Hepatocyte (in vitro differentiated cells): ENCODE measurements at places on chromosomes 7 and 10. TPM values are rescaled to one million over a fixed set of nuclear protein-coding genes. Genes with fewer than 3 reads are reported as not detected.
A peak's percentile ranks its signal among the peaks of the same experiment; 100 is the strongest.

IFIT2 gene
- total RNA-seq = 3.9 and 4.6 TPM in 2 replicates

GRCh38 chr7:100396421-100396982 is 23.2 kb downstream of the PILRA start:
- H3K27ac ChIP-seq = no peak overlapping the region
- DNase-seq = no peak
- H3K4me1 ChIP-seq = no peaks in the 10 kb centered on the region
- H3K36me3 ChIP-seq = no peaks in the 10 kb centered on the region

WEE2 gene
- total RNA-seq = 3.6 and 3.7 TPM in 2 replicates

SLC26A3 gene
- total RNA-seq = 14.2 and 18.1 TPM in 2 replicates

GRCh38 chr7:96452146-96452545 is 130.2 kb upstream of the SLC25A13 start:
- H3K36me3 ChIP-seq = no peaks in the 10 kb centered on the region
- H3K4me3 ChIP-seq = no peak overlapping the region
- H3K27ac ChIP-seq = no peak overlapping the region
- DNase-seq = no peak
- H3K4me1 ChIP-seq = no peaks in the 10 kb centered on the region

DNA sequence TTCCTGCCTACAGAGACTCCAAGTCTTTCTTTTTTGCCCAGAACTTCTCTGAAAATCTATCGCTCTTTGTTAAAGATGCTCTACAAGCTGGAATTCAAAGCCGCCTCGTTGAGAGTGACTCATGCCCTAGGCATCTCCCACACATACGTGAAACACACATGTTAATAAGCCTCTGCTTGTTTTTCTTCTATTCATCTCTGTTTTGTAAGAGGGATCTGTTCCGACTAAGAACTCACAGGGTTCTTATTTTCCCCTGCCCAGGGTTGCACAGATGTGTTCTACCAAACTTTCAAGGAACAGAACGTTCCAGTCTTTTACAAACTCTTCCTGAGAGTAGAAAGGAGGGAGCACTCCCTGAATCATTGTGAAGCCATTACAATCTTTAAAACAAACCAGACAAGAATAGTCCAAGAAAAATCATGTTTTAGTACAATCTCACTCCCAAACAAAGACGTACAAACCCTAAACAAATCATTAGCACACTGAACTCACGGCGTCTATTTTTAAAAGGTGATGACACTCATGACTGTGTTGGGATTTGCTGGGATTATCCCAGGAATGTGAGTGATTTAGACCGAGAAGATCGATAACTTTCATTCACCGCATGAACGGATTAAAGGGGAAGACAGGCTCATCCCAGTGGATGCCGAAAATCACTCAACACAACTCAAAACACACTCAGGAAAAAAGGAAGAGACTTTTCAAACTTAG is 55.3 kb upstream of the INPP5A start:
- H3K27ac ChIP-seq = peak overlapping the region; percentile 70
- H3K4me1 ChIP-seq = peaks cover 13% of the 10 kb centered on the region
- no peak overlapping the region for H3K4me3 ChIP-seq
- no peaks in the 10 kb centered on the region for H3K27me3 ChIP-seq

DNA sequence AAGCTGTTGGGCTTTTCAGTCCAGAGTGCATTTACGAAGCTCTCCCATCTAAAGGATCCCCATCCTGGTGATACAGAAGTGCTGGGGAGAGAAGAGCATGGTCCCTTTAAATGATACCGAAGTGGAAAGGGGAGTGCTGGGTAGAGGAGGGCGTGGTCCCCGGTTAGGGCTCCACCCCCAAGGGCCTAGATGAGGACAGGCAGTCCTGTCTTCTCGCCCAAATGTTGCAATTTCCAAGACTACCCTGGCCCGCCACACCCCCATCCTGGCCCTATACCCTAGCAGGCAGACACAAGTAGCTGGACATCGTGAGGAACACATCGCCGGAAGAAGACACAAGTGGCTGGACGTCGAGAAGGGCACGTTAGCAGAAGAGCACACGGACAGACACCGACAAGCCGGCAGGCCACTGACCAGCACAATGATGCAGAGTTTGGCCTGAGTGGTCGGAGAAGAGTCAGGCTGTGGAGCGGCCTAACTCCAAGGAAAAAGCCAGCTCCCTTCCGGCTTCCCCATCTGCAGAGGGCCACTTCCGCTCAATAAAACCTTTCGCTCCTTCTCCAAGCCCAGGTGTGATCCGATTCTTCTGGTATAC is 439.5 kb upstream of the NRP1 start:
- H3K4me3 ChIP-seq = no peak overlapping the region
- peaks cover 11% of the 10 kb centered on the region for H3K4me1 ChIP-seq

DNA sequence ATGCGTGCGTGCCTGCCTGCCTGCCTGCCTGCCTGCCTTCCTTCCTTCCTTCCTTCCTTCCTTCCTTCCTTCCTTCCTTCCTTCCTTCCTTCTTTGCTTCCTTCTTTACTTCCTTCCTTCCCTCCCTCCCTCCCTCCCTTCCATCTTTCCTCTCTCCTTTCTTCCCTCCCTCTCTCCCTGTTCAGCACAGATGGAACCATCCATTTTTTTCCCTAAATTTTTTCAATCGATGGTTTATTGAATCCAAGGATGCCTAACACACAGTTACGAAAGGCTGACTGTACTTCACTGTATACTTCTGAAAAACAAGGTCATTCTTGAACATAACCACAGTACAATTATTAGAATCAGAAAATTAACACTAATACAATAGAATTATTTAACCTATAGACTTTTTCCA is 53.8 kb downstream of the ABCA13 start:
- H3K4me3 ChIP-seq = no peak overlapping the region
- H3K27ac ChIP-seq = no peak overlapping the region
- no peaks in the 10 kb centered on the region for H3K36me3 ChIP-seq
- no peaks in the 10 kb centered on the region for H3K27me3 ChIP-seq
- DNase-seq = no peak
- no peaks in the 10 kb centered on the region for H3K4me1 ChIP-seq

AKR1D1 gene
- 19.4 and 25.4 TPM in 2 replicates for total RNA-seq

SHTN1 gene
- 23.2 and 27.7 TPM in 2 replicates for total RNA-seq

DNA sequence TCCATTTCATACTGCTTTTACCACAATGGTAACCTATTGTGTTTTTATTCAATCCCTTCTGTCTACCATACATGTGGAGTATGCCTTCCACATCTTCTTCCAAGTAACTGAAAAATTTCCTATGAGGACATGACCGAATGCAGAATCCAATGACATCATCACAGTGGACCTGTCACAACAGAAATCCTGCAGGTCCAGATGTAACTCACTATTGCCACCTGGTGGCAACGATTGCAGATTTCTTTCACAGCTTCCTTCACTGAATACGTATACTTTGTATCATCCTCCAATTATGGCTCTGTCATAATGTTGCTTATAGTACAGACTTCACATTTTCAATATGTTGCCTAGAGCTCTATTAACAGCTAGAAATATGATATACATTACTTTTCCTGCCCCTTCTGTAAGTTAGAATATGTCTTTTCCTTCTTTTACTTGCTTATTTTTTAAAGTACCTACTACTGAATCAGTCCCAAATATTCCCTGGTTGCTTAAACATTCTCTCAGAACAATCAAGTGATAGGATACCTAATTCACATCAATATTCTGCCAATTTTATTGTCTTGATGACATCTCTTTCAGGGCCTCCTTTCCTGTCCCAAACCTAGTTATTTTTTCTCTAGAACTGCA is 45.4 kb downstream of the SLC13A1 start:
- DNase-seq = peak; percentile 89
- H3K4me3 ChIP-seq = no peak overlapping the region
- no peak overlapping the region for H3K27ac ChIP-seq
- no peaks in the 10 kb centered on the region for H3K27me3 ChIP-seq
- H3K4me1 ChIP-seq = no peaks in the 10 kb centered on the region
- no peaks in the 10 kb centered on the region for H3K36me3 ChIP-seq

DNA sequence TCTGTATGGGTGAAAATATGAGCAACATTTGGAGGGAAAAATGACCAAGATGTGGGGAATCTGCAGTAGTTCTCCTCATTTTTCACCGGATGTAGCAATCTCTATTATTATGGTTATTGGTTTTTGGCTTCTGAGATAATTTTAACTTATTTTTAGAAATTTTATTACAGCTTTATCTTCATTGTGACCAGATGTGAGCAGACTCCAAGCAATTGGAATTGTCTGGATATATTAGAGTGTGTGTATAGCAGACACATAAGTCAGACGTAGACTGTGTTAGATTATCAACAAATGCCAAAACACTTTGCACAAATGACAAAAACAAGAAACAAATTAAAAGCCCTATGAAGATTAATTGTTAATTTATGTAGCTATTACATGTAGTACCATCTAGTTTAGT is 249.1 kb downstream of the DNAJB9 start:
- DNase-seq = no peak
- no peak overlapping the region for H3K4me3 ChIP-seq
- H3K27ac ChIP-seq = no peak overlapping the region
- H3K27me3 ChIP-seq = no peaks in the 10 kb centered on the region

GRCh38 chr7:91375378-91375777 is 111.1 kb downstream of the FZD1 start:
- H3K4me3 ChIP-seq = no peak overlapping the region
- peaks cover 2% of the 10 kb centered on the region for H3K4me1 ChIP-seq
- no peaks in the 10 kb centered on the region for H3K27me3 ChIP-seq
- DNase-seq = no peak
- H3K27ac ChIP-seq = no peak overlapping the region

HEPACAM2 gene
- total RNA-seq = 15.7 and 19.8 TPM in 2 replicates

DNA sequence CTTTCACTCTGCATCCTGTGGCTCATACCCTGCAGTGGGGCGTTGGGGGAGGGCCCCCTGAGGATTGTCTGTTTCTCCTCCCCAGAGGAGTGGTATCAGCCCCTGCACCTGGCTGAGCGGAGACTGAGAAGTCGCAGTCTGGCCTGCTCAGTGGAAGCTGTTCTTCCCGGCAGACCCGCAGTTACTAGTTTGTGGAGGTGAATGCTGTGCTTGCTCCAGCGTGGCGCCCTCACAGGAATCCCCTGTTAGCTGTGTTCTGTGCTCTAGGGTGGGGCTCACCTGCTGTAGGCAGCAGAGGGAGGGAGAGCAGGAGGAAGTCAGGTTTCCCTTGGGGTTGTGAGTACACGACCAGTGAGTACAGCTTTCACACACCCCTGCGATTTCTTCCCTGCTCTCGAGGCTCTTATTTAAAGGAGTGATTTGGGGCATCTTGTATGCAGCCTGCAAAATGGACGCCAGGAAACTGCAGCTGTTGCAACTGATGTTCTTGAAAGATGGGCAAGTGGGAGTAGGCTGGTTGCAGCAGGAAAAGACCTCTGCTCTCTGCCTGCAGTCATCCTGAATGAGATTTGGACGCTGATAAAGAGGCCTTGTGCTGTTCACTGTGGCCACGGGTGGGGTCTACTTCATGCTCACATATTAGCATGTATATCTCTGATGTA is 66.4 kb downstream of the HK1 start:
- H3K27ac ChIP-seq = no peak overlapping the region
- no peak overlapping the region for H3K4me3 ChIP-seq
- no peaks in the 10 kb centered on the region for H3K27me3 ChIP-seq
- DNase-seq = no peak

DNA sequence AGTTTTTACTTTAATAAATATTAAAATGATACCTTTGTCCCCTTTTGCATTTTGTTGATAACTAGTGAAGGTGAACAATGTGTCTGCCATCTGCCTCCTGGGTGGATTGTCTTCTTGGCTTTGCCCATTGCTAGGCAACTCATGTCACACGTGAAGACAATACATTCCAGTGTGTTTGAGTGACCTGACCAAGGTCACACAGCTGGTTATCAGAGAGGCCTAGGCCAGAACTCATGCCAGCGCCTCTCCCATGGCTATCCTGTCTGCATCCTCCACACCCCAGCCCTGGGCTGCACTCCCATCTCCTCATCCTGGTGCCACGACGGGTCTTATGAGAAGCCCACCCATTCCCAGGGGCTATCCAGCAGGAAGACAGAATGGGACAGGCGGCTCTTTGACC is 108.7 kb downstream of the PLCE1 start:
- DNase-seq = no peak
- no peaks in the 10 kb centered on the region for H3K4me1 ChIP-seq
- H3K36me3 ChIP-seq = no peaks in the 10 kb centered on the region

DNA sequence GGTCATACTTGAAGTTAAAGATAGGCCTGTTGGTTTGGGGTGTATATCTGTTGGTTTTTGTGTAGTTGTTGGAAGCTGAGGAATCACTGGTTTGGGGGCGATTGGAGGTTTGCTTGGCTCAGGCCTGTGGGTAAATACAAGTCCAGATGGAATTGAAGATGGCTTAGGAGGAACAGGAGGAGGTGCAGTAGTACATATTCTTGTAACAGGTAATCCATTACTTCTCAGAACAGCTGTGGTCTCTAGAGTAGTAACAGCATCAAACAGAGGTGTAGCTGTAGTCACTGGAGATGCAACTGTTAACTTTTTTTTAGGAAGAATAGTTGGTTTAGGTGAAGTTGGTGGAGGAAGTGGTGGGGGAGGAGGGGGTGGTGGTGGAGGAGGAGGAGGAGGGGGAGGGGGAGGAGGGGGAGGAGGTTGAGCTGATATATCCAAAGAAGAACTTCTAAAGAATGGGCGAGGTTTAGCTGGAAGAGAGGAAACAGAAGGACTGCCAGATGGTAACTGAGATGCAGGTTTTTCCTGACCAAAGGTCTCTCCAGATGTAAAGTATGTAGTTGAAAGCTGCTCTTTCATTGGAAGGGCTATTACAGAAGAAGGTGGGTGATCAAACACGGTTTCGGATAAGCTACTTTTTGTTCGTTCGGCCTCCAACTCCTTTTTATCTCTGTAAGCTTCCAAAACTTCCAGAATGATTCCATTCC is 209.2 kb downstream of the PCLO start:
- no peak overlapping the region for H3K4me3 ChIP-seq
- DNase-seq = no peak
- H3K4me1 ChIP-seq = no peaks in the 10 kb centered on the region

GALNT17 gene
- 4.3 and 6.1 TPM in 2 replicates for total RNA-seq

DNA sequence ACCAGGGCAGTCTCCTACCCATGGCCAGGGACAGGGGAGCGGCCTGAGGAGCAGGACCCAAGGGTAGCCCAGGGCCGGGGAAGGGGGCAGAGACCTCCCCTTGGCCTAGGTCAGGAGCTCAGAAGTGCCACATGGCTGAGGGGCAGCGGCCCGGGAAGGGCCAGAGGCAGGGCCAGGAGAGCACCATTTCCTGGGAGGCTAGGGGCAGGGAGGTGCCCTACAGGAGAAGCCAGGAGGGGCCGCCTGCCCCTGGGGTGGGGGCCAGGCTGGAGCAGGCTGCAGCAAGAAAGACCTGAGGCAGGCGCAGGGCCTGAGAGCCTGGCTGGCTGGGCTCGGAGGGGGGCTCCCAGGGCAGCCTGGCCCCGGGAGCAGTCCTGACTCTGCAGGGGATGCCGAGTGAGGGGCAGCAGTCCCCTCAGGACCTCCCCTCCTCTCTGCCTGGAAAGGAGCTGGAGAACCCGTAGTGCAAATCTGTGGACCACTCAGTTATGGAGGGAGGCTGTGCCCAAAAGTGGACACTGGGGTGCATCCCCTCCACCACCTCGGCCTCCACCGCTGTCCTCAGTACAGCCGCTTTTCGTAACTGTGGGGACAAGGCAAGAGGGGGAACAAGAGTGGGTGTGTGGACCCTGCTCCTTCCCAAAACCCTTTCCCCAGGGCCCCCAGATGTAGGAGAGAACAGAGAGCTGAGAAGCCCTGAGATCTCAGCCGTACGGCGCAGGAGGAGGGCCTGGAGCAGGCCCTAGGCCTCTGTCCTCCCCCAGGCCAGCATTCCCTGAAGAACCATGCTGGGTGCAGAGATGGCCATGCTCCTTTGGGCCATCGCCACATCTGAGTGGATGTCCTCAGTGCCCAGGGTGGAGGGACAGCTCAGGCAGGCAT is 17.1 kb downstream of the IMPDH1 start:
- H3K27ac ChIP-seq = no peak overlapping the region
- H3K4me3 ChIP-seq = no peak overlapping the region
- H3K27me3 ChIP-seq = peaks cover 3% of the 10 kb centered on the region
- H3K36me3 ChIP-seq = no peaks in the 10 kb centered on the region
- DNase-seq = no peak
